Urinary bladder (tissue), 4 donors: ENCODE measurements at places on chromosomes 2 and 18.

DNA sequence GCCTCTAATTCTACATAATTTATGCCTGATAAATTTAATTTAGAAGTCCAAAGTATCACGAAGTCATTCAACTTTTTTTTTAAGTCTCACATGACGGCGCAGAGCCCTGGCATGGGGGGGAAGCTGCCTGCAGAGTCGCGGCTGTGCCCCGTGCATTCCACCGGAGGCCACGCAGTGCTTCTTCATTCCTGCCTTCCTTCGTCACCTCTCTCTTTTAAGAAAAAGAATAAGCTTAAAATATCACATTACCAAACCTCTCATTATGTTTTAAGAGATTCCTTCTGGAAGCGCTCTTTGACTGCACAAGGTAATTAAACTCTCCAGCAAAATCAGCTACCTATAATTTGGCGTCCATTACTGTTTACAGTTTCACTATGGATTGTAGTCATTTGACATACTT is 20.3 kb upstream of the KIDINS220 start:
- DNase-seq, result no peak

DNA sequence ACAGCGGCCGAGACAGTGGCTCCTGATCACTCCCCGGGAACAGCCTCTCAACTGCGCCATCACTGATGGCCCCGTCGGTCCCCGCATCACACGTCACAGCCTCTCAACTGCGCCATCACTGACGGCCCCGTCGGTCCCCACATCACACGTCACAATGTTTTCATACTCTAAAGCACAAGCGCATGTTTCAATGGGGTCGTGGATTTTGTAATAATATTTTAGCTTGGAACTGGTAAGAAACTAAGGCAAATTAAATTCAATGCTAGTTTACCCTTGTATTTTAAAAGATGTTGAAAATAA is 44.2 kb upstream of the CTDP1 start:
- DNase-seq, result no peak

GRCh38 chr18:11066038-11066437 is 83.3 kb downstream of the PIEZO2 start:
- no peak for DNase-seq

DNA sequence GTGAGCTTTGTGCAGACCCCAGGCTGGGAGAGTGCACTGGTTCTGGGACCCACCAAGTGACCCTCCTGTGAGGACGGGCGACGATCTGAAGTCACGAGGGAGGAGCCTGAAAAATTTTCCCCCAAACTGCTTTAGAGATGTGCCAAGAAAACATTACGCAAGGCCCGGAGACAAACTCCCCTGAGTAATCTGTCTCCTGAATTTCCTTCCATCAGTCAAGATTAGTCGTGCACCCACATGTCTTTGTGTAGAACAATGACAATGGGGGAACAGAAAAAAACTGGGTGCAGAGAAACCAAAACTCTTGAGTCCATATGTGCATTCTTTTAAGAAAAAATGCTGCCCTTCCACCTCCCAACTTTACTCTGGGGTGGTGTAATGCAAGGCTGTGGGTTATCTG is 12.6 kb upstream of the NCK2 start:
- DNase-seq, result no peak
